Stimulated activated CD4-positive, alpha-beta T cell treated with anti-CD3 and anti-CD28 coated beads, Interleukin-2, amount 100 ng/mL, for 48 hours (primary cell): ENCODE measurements at places on chromosomes 3 and 15.

DNA sequence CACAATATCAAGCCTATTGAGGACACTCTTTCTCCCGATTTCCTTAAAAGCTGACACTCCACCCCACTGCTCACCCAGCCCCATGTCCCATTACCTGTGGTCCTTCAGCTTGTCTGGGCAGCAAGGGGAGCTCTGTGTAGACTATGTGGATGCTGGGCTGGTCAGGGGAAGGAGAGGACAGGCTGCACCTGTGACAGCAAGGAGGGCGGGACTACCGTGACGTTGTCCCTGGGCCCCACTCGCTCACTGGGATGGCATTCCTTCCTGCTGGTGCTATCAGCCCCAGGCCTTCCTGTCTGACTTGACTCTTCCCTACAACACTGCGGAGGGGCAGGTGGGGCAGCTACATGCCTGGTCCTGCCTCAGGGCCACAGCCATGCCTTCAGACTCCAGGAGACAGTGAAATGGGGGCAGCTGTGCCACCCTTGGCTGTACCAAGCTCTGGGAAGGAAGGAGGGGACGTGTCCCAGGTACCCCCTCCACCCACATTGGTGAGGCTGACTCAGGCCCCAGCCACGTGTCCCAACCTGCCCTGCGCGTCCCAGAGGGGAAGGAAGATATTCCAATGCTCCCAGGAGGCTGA lies at the start of gene TMEM40:
Gene TMEM40 (minus strand): TSS at position 163 of the 583 bp plus-strand sequence. CDS start 9,427 bp downstream, outside the sequence.
- no peak for DNase-seq

GRCh38 chr3:169246158-169246557 lies 417.4 kb downstream of the MECOM start:
- DNase-seq = no peak

GRCh38 chr3:107092121-107092520 lies 285.1 kb upstream of the CCDC54 start:
- no peak for DNase-seq

GRCh38 chr3:157700405-157700804 lies 197.2 kb upstream of the VEPH1 start:
- no peak for DNase-seq

DNA sequence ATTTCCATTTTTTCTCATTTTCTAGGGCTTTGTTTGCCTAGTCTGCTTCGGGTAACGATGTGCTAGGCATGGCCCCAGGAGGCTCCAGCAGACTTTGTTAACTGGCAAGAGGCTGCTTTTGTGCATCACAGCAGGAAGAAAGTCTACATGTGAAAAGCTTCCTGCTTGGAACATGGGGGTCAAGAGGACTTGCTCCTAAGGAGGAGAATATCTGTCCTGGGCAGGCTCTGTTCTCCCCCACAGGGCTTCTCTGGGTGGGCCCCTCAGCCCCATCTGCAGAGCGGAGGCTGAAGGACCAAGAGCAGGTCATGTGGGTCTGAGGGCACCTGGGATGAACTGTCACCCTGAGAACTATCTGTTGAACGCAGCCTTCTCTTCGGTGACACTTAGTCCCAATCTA lies 94.7 kb downstream of the CCNL1 start:
- DNase-seq = no peak

DNA sequence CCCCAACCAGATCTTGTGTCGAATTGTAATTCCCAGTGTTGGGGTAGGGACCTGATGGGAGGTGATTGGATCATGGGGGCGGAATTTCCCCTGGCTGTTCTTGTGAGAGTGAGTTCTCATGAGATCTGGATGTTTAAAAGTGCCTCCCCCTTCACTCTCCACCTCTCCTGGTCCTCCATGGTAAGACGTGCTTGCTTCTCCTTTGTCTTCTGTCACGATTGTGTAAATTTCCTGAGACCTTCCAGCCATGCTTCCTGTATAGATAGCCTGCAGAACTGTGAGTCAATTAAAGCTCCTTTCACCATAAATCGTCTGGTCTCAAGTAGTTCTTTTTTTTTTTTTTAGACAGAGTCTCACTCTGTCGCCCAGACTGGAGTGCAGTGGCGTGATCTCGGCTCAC lies 42.3 kb downstream of the NR1D2 start:
- DNase-seq = no peak

- DNase-seq = no peak
These were observed 183.8 kb downstream of the NEK10 start for GRCh38 chr3:27185231-27185989.

- DNase-seq = peak; percentile 43
These were observed 94.9 kb downstream of the ST6GAL1 start for GRCh38 chr3:187025254-187025655.
